ENCODE measurements at places on chromosomes 4 and X. TPM values are rescaled to one million over a fixed set of nuclear protein-coding genes. Genes with fewer than 3 reads are reported as not detected.

DIAPH2 gene
- total RNA-seq = 4.5 TPM

CFAP99 gene
- not detected for total RNA-seq

GDI1 gene
- total RNA-seq = 108 TPM

CCSER1 gene
- total RNA-seq = not detected

RAB33A gene
- total RNA-seq = 0.19 TPM

NCAPG gene
- 22.1 TPM for total RNA-seq

FGA gene
- total RNA-seq = 16.0 TPM

All from A549 treated with Mapracorat at 1 μM for 4 hours (cell line).